ENCODE measurements at places on chromosomes 7 and 10.

DNA sequence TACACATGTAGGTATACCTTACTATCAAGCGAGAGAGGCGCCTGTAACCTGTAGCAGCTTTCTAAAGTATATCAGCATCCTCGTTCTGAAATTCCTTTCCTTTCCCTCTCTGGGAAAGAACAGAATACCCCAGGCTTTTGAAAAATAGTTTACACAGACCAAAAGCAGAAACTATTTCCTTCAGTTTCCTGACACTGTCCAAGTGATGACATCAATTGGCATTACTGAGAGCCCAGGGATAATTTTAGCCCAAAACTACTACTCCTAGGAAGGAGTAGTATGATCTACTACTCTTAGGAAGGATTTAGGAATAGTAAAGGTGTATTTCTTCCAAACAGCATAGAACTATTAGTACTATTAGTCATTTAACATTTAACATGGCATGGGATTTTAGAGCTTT is 6.0 kb downstream of the GNG11 start:
- DNase-seq: no peak

- DNase-seq: no peak
Observed at GRCh38 chr7:1954366-1955004, 278.3 kb downstream of the MAD1L1 start.

DNA sequence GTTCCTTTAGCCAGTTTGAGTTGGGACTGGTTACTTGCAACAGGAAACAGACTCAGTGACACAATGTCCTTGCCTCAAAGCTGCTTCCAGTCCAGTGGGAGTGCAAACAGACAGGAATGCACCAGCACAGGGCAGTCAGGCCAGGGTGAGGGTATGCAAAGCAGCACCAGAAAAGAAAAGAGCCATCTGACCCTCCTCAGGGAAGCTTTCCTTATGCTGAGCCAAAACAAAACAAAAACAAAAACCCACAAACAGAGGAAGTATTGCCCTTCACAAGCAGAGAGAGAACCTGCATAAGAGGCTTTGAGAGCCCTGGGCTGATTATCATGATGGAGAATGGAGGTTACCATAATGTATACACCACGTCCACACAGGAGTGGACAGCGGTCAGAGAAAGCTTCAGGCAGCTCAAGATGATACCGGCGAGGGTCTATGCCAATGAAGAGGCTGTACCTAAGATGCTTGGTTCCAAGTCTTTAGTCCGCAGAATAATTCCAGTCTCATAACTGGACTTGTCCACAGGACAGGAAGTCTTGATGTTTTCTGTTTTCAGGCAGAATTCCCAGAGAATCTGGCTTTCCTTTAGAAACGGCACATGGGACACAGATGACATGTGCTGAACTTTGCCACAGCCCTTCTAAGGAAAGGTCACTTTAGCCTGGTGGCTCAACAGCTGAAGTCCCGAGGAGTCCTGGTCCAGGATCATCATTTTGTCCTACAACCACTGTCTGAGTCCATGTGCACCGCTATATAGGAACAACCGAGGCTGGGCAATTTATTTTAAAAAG is 263.3 kb downstream of the TNS3 start:
- no peak for DNase-seq

- no peak for DNase-seq
Observed at GRCh38 chr7:120028636-120029035, 244.3 kb upstream of the KCND2 start.

GRCh38 chr7:2289111-2289586 is 25.1 kb downstream of the SNX8 start:
- no peak for DNase-seq

GRCh38 chr7:136074843-136075242 is 97.7 kb upstream of the MTPN start:
- DNase-seq: no peak

DNA sequence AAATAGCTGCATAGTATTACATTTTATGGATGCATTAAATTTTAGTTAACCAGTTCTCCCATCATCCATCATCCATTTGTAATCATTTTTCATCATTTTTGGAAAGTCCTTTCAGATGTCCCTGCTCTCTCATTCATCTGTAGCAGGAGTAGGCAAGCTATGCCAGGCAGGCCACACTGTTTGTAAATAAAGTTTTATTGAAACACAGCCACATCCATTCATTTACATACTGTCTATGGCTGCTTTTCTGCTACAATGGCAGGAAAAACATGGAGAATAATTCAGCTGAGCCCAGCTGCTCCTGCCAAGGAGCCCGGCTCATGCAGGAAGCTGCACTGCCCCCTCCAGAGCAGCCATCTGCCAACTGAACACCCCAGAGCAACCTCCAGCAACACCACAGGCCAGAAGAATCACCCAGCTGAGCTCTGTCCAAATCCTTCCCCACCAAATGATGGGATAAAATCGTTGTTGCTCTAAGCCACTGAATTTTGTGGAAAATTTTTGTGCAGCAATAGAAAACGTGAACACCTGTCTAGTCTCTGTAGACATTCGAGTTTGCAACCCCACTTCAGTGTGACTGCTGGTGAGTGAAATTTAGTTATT is 19.6 kb downstream of the ITIH5 start:
- DNase-seq: no peak

- DNase-seq: no peak
Observed at GRCh38 chr7:27166531-27167505, 1.5 kb upstream of the HOXA9 start.

- no peak for DNase-seq
Observed at GRCh38 chr7:101790566-101791293, 26.7 kb upstream of the CUX1 start.

DNA sequence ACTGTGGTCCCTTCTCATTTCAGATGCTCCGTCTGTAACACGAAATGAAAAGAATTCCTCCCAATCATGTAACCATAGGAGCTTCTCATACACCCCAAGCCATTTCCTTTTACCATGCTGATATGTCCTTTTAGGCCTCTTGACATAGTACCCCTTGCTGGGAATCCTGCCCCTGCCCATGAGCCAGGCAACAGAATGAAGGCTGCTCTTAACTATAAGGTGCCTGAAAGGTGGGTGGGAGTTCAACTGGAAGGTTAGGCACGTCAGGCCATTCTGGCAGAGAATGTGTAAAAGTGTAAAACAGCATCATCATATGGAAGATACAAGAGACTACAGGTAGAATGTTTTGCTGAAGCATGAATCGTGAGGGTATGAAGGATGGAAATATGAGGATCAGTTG is 22.5 kb downstream of the IL2RA start:
- DNase-seq: no peak

DNA sequence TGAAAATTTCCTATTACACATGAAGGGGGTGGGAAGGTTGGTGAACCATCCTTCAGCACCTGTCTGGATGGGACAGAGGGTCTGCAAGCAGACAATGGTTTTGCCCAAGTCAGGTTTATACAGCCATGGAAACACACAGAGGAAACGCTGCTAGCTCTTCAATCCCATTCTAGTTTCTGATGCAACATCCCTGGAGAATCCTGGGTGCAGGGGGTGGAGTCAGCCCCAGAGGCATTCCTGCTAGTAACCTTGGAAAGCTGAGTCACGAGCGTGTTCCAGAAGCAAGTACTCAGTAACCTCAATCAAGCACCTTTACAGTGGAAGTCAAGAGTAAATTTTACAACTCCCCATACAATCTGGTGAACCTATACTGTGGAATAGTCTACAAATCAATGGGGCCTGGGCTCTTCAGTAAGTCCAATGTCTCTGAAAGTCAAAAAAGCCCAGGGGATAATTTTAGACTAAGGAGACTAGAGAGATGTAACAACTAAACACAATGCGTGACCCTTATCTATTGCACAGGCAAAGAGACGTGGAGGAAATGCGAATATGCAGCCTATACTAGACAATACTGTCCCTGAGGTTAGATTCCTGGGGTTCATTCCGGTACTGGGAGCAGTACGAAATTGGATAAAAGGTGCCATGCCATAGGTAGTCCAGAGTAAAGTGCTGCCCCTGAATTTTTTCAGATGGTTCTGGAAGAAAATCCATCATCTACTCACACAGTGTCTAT is 95.4 kb downstream of the ZRANB1 start:
- DNase-seq: no peak

GRCh38 chr7:39623732-39624441 is 515 bp downstream of the RALA start:
- DNase-seq: no peak

DNA sequence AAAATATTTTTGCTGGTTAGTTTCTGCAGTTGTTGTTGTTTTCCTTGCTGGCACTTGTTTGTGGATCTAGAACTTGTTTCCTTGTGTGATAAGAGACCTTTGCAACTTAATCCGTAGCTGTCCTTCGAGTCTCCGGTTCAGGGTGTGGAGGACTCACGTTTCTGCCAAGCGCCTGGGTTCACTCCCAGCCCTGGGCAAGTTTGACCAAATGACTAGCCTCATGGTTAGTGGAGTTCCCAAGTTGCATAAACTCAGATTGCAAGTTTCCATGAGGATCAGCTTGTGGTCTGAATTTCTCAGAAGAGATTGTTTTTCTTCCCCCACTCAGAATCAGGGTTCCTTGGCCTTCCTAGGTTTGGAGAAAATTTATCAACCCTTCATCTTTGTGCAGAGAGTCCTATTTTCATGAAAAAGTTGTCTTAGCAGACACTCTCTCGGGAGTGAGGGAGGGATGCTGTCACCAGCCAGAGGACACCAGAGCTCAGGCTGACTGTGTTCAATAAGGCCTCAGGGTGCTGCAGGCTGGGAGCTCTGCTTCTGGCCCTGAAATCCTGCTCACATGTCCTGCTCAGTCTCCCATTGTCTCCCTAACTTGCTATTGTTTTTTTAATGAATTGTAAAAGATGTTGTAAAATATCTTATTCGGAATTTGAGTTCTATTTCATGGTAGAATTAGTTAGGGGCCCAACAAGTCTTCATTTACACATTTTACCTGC is 377.7 kb upstream of the KLF6 start:
- DNase-seq: no peak

- DNase-seq: no peak
Observed at GRCh38 chr10:24208661-24209431, at the start of gene KIAA1217. KIAA1217 (plus strand) TSS chr10:24209138; CDS start chr10:24209194, 56 bp downstream.

DNA sequence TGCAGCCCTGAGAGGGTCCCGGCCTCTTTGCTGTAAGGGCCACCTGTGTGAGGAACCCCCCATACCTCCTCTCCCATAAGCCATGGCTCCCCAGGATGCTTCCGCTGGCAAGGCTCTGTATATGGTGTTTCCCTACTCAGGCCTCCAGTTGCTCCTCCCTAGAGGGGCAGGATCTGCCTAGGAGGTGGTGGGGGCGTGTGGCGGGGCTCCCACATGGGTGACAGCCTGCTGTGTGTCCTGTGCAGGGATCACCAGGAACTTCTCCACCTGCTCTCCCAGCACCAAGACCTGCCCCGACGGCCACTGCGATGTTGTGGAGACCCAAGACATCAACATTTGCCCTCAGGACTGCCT is 25.7 kb upstream of the CSGALNACT2 start:
- no peak for DNase-seq

GRCh38 chr7:25840209-25840792 is 311.7 kb upstream of the NFE2L3 start:
- DNase-seq: no peak

- DNase-seq: no peak
Observed at GRCh38 chr10:314381-314780, 179.1 kb downstream of the ZMYND11 start.

DNA sequence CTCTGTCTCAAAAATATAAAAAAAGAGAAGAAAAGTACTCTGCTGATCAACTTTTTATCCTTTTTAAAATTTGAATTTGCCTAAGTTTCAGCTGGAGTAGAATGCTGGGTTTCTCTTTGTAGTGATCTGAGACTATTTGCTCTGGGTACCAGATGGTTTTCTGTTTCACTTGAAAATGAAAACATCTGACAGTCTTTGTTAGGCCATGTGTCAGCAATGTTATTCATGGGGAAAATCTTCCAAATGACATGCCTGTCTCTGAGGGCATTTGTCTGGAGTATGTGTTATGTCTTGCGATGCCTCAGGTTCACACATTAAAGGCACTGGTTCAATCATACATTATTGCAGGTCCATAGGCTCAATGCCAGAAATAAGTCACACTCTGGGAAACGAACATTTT is 175.3 kb upstream of the TMEM229A start:
- no peak for DNase-seq

DNA sequence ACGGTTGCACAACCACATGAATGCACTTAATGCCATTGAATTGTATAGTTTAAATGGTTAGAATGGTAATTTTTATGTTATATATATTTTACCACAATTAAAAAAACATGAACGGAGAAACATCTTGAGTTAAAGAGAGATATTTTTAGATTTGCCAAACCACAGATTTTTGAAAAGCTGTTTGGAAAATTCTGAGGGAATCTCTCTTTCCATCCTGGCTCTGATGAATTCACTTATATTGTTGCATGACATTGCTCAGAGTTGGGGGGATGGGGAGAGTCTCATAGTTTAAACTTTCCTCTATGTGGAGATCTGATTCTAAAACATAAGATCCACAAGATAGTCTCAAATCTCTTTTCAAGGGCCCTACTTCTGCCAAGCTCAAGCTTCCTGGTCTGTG is 275.0 kb upstream of the NPVF start:
- DNase-seq: no peak

DNA sequence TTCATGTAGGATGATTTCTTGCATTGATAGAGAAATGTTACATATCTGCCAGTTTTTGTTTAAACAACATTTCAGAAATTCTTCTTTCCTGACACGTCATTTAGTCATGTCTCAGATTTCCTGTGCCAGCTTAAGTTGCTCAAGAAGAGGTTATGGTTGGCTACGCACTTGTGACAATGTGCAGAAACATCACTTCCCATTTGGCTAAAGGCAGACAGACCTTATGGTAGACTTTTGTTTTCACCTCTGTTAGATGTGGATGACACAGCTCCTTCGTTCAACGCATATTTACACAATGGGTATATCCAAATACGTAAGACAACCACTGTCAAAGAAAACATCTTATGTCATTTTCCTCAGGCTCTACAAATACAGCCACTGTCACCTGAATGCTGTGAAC is 125.8 kb downstream of the DOCK4 start:
- DNase-seq: no peak

GRCh38 chr10:111077785-111078504 is 1.1 kb downstream of the ADRA2A start:
- DNase-seq: no peak

- no peak for DNase-seq
Observed at GRCh38 chr10:8037941-8038894, 16.3 kb upstream of the GATA3 start.

- DNase-seq: no peak
Observed at GRCh38 chr7:97020996-97021746, 3.5 kb downstream of the DLX5 start.

GRCh38 chr7:36309301-36309700 is 80.4 kb upstream of the ANLN start:
- no peak for DNase-seq

DNA sequence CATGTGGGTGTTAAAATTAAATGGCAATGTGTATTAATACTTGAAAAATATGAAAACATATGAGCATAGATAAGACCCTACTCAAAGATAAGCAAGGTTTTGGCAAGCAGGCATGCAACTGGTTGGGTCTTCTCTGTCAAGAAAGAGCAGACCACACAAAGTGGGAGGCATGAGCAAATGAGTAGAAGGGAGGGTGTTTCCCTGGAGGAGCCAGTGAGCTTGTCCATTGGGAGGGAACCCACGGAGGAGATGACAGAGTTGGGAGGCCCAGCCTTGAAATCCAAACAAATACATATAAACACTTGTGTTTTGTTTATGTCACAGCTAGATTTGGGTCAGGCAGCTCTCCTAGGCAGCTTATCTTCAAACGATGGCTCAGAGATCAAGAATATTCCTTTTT is 134.5 kb upstream of the CXCL12 start:
- DNase-seq: no peak
